ENCODE measurements at places on chromosomes 1 and 21.

- DNase-seq, result no peak
These were observed 11.4 kb downstream of the PRKACB start for GRCh38 chr1:84155517-84155916.

DNA sequence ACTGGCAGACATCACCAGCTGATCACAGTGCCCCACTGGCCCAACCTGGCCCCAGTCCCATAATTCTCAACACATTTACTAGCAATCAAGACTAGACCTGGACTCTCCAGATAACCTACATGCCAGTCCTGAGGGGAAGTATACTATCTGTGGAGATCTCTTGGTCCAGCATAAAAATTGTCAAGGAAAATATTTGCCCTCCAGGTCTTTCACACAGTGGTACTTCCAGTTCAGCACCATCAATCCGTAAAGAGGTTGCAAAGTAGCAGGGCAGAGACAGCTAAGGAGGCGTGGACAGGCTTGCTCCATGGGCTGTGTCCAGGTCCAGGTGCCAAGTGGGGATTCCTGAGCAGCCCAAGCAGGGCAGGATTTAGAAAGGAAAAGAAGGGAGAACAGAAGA is 143.6 kb upstream of the BACE2 start:
- DNase-seq, result no peak

- DNase-seq, result no peak
These were observed 124.8 kb downstream of the DISC1 start for GRCh38 chr1:231751415-231751814.

GRCh38 chr1:62185677-62186076 is 9.0 kb upstream of the L1TD1 start:
- DNase-seq, result no peak

GRCh38 chr1:176241385-176242015 is 34.4 kb upstream of the COP1 start:
- no peak for DNase-seq

DNA sequence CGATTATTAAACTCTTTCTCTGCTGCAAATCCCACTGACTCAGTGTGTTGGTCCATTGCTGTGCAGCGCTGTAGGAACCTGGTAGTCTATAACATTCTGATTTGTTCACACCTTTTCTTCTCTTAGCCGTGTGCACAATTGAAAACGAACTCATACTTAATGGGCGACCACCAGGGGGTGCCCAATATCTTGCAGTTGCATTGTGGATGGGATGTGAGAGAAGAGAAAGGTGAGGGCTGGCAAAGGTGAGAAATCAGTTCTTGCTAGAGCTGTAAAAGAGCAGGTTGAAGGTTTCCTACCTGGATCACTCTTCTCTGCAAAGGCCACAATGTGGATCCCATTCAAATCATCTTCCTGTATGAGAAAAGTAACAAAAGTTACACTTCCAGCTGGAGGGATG is 51.0 kb downstream of the CASQ2 start:
- no peak for DNase-seq

DNA sequence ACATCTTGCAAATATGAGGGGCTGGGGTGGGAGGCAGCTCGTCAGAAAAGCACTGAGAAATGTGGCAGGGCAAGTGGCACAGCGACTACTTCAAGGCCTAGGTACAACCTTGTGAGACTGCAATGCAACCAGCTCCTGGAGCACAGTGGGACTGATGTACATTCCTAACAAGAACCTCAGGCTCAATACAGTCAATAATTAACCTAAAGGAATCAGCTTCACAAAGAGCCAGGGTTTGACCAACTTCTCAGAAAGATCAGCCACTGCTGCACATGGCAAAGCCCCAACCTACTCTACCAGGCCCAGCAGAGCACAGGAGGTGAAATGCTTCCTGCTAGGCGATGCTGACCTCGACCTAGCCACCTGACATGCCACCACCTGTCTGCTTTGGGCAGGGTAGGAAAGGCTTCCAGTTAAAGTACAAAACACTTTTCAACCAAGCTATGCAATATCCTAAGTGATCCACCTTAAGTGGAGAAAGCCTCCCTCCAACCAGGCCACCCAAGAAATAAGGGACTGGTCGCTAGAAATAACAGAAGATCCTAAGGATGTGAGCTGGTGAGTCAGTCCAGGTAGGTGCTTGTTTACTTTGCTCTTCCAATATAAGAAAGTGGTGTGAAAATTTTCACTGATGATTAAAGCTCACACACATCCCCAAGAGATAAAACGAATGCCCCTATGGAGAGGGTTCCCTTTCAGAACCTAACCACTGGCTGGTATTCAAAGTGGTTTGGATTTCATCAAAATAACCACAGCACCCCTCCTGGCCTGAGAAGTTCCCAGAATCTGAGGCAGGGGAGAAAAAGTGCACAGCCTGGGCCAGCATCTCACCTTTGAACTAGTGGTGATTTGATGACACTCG is 2.1 kb downstream of the RIPK4 start:
- DNase-seq, result no peak

DNA sequence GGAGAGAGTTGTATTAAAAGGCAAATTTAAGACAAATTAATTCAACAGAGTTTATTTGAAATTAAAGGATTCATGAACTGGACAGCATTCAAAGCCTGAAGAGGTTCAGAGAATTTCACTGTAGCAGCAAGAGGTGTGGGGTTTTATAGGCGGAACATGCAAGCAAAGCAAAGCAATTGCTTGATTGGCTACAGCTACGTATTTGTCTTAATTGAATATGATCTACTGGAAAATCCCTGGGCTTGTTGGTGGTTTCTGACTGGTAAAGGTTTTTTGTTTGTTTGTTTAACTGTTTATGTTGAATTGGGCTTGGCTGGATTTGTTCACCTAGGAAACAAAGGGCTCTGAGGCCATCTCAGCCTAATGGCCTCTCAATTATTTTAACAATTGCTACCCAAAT is 61.5 kb downstream of the KCNK1 start:
- DNase-seq, result no peak

- no peak for DNase-seq
These were observed 290.8 kb upstream of the ESRRG start for GRCh38 chr1:217014066-217014465.

DNA sequence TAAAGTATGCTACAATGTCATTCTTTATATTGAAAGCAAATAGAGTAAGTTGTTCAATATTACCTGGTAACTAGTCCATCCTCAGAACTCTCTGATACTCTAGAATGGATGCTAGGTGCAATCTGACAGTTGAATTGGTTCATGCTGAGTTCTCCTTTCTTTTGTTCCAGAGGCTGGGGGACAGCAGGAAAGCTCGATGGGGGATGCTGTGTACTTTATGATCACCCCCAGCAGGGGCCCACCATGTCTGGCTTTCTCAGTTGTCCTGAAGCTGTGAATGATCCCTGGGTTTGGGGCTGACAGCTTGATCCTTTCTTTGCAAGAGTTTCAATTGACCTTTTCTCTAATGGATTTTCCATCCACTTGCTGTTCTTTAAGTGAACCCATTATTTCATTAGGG is 22.5 kb downstream of the FMN2 start:
- no peak for DNase-seq

DNA sequence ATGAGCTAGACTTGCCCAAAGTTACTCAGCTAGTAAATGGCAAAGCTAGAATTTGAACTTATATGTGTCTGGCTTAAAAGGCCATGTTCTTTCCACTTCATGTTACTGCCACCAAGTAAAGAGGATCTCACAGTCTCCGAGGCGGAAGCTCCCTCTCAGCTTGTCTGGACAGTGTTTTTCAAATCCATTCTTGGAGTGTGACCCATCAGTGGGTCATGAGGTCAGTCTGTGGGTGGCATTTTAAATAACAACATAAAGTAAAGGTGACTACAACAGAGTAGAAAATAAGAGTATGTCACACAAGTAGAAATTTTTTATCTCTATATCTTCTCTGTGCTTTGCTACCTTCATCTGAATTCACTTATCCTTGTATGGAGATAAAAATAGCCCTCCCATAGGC is 3.2 kb upstream of the HMGB4 start:
- DNase-seq, result no peak

GRCh38 chr1:202113690-202114300 is 8.9 kb upstream of the GPR37L1 start:
- DNase-seq, result no peak

DNA sequence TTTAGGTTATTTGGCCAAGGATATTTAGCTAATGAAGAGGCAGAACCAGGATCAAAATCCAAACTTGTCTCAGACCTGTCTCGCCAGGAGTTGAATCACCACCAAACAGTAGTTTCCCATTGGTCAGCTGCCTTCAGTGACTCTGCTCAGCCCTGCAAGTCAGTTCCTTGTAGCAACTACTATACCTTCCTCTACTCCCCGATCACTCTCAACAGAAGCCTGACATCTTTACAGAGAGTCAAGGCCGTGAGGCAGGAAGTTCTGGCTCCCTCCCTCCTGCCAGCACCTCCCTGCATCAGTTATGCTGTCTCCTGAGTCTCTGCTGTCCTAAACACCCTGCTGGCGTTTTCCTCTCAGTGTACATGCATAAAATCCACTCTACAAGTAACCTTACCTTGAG is 13.2 kb downstream of the PSMD4 start:
- no peak for DNase-seq

GRCh38 chr1:35120458-35121133 is 41.4 kb downstream of the ZMYM1 start:
- no peak for DNase-seq

DNA sequence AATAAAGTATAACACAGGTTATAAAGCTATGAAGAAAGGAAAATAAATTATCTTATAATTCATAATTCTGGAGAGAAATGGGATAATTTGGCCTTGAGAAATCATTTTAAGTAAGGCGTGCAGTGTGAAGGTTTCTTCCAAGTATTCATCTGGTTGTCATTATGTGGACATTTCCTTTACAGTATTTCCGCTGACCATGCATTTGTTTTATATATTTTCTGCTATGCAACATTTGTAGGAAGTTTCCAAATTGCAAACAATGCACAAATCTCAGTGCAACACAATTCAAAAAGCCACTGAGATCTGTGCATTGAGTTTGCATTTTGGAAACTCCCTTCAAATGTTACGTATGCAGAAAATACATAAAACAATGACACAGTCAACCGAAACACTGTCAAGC is 17.8 kb downstream of the ZNF670 start:
- DNase-seq, result no peak

DNA sequence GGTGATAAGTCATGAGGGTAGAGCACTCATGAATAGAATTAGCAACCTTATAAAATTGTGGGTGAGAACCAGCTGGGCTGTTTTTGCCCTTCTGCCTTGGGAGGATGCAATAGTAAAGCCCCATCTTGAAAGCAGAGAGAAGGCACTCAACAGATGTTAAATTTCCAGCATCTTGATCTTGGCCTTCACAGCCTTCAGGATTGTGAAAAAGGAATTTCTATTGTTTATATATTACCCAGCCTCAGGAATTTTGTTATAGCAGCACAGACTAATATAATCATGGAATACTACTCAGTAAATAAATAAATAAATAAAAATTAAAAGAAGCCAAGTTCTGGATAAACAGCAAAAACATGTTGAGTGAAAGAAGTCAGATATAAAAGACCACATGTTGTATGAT is 175.2 kb downstream of the KCNT2 start:
- no peak for DNase-seq

DNA sequence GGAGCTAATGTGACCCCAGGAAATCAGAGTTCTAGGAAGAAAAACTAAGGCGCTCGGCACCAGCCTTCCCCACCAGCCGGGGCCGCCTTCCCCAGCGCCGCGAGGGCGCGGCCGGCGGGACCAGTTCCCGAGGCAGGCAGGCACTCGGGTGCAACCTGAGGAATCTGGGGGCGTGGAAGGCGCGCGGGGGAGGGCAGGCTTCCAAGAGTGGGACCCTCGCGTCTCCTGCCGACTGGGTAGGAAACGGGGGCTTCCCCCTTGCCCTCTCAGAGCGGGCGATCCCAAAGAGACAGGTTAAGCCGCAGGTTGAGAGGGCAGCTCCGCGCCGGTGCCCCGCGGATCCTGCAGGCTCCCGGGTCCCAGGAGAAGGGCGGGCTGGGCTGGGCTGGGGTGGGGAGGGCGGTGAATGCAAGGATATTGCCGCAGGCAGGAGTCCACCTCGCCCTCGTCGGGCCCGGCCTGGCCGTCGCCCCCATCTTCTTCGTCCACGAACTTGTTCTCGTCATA is 431 bp downstream of the ARPC5 start:
- DNase-seq, result no peak

DNA sequence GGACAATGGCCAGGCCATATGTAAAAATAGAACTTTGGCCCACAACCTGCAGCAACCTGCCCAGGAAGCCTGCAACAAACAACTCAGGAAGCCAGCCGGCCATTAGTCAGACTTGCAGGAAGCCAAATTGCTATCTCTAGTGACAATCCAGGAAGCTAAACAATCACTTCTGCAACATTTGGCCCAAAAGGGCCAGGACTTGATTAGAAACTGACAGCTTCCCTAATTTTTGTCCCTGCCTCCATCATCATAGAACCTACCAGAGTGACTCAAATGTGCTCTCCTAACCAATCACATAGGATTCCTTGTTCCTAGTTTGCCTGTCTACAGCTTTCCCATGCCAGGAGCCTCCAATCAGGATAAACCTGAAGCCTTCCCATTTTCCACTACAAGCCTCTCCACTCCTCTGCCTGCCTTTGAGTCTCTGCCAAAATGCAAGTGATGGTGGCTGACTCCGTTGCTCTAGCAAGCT is 639.3 kb downstream of the PTPRU start:
- DNase-seq, result no peak

DNA sequence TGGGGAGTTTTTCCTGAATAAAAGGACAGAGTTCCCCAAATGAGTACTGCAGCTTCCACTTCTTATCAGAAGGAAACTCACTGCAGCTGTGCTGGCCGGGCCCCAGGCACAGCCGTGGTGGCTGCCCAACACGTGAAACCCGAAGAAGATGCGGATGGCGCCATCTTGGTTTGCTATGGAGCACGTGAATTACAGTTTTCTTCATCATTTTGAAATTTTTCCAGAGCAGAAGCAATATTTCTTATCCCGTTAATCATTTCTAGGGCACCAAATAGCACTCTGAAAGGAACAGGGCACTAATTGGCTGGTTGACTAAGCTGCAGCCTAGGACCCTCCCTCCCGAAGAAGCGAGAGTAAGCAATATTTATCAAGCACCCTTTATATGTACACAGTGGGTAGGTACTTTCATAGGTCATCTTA is 63.2 kb upstream of the EPS8L3 start:
- no peak for DNase-seq

DNA sequence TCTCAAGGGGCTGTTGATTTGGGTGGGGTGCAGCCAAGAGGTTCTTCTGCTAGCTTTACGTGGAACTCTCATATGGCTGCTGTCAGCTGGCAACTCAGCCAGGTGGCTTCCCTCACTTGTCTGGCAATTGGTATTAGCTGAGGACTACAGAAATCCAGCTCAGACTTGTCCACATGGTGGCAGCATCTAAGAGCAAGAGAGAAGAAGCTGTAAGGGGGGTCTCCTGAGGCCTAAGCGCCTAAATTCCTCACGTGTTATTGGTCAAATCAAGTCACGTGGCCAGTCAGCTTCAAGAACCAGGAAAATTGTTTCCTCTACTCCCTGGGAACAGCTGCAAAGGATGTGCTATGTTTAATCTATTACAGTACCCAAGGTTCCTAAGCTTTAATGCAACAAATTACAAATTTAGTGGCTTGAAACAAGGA is 4.2 kb upstream of the DYRK3 start:
- no peak for DNase-seq

DNA sequence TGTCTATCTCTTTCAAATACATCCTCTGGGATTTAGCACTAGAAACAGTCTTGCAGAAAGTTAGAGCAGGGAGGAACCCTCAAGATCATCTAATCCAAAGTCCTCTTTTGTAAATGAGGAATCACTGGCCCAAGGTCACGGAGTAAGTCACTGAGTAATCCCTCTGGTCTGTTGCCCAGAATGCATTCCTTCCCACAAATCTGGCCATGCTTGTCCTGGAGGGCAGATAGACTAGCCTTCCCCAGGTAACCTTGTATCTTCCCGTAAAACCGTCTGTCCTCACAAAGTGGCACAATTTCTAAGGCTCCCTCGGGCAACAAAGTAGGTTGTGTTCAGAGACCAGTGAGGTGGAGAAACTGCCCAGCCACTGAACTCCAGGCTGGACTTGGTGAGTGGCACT is 46.2 kb downstream of the DDR2 start:
- DNase-seq, result no peak
